Mesenteric fat pad (tissue), 1 donor: ENCODE measurements at places on chromosomes 5 and 9.

- no peak for DNase-seq
Observed at GRCh38 chr9:131867611-131868192, 127.8 kb upstream of the RAPGEF1 start.

GRCh38 chr9:120040896-120041295, 539.1 kb downstream of the CDK5RAP2 start:
- DNase-seq, result no peak

DNA sequence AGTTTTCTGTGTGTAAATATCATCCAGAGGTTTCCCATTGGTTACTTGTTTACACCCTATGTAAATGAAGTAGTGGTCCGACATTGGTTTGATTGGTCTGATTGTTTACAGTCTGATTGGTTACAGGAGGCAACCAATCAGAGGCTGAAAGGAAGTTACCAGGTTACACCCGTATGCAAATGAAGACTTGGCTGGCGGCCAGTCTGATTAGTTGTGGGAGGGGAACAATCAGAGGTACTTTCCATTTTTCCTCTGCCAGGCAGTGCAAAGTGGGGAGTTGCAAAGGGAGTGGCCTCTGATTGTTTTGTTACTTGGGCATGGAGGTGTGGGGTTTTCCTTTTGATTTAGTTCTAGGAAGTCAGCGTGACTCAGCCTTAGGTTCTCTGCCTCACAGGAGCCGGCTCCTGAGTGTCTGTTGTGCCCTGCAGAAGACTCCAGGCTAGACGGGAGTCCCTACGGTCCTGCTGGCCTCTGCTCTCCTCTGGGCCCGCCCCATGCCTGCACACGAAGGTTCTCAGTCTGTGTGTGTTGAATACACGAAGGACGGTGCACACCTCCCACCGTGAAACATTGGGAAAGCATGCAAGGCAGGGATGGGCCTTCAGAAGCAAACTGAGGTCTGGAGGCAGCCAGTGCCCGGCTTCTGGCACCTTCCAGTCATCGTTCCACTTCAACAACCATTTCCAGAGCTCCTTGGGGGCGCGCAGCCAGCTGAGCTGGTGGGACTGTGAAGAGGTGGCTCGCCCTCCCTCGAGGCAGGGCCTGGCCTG, 42.9 kb downstream of the OLFM1 start:
- DNase-seq, result no peak

- DNase-seq, result no peak
Observed at GRCh38 chr5:112119508-112119907, 299.6 kb downstream of the EPB41L4A start.

DNA sequence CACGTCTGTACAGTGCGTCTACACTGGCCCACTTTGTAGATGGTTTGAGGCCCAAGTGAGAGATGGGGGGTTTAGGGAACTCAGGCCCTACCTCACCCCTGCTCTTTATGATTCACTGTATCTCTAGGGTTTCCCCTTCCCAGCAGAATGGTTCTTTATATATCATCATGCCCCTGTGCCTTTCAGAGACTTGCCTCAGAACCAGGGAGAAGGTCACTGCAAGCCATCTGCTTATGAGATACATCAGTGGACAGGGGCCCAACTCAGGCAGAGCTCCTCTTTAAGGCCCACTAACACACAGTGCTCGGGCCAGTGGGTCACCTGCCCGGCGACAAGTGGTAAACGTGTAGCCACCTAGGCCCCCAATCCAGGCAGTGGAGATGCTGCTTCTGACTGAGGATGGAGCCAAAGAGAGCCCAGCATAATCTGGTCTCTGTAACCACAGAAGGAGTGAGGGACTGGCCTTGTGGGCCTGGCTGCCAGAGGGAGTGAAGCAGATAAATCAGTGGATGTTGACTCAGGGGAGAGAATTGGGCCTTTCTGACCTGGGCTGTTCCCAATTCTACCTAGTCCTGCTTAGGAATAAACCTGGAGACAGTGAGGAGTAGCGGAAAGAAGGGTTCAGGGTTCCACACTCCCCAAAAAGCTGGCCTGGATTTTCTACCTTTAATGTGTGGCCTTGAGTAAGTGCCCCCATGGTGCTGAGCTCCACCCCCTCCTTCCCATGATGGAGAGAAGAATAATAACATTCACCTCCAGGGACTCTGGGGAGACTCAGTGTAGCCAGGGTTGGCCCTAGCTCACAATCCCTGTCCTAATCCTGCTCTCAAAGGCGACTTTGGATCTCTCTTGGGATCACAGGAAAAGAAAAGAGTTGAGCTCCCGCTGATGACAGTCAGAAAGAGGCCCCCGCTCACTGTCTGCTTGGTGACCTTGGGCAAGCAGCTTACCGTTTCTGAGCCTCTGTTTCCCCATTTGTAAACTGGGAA, 2.8 kb upstream of the DUSP1 start:
- DNase-seq, result no peak

DNA sequence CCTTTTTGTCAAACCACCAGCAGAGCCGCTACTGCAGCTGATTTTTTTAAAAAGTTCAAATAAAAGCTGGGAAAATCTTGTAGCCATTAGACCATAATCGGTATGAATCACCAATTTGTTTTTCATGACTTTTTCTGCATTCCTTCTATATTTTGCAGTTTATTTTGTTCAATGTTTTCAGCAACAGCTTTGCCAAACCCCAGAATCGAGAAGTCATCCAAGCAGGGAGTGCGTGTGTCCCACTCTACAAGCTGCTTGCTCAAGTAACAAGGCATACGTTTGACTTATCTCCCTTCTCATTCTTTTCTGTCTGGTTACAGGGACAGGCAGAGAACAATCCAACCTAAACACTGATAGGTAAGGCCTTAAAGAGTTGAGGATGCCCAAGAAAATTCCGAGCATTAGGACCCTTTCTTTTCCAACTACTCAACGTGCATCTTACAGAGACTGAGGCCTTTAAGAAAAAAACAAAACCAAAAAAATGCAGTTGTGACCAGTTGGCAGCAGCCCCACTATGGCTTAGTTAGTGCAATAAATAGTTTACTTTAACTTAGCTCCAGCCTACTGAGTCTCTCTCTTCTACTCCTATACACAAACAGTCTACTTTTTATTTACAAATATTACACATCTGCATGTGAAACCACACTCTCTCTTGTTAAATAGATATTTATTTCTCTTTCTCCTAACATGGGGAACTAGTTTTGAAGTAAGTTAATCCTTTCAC, 134.7 kb upstream of the SLIT3 start:
- no peak for DNase-seq

GRCh38 chr5:135158314-135158697, 124.3 kb upstream of the PITX1 start:
- no peak for DNase-seq

- no peak for DNase-seq
Observed at GRCh38 chr5:41181691-41182564, 31.4 kb downstream of the C6 start.

GRCh38 chr5:157959370-157959769, 100.4 kb upstream of the CLINT1 start:
- DNase-seq, result no peak

GRCh38 chr5:367358-368130, 46.0 kb downstream of the AHRR start:
- peak; percentile 78 for DNase-seq

DNA sequence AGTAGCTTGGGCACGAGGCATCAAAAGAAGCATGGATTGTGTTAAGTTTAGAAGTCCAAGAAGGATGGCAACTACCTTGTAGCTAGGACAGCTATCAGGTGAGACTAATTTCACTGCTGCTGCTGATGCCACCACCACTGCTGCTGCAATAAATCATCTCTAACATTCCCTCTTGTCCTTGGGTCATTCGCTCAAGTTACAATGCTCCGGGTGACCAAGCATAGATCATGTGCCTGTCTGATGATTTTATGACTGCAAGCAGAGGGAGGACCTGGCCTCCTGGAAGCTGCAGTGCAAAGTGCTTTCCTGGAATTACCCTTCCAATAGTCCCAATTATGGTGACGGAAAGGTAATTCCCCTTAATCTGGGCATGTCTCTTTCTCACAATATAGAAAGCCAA, 334.4 kb downstream of the PRELID2 start:
- no peak for DNase-seq

GRCh38 chr5:121024416-121025311, 560.6 kb downstream of the PRR16 start:
- no peak for DNase-seq

DNA sequence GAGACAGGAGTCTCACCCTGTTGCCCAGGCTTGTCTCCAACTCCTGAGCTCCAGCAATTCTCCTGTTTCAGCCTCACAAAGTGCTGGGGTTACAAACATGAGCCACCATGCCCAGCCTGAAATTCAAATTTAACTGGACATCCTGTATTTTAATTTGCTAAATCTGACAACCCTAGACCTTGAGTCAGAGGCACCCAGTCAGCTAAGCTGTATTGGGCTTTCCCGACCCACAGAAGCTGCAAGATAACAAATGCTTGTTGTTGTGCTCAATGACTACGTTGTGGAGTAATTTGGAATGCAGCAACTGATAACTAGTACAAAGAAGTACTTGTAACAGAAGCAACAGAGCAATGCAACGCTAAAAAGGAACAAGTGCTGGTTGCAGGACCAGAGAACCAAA, 533.1 kb downstream of the NTRK2 start:
- no peak for DNase-seq

DNA sequence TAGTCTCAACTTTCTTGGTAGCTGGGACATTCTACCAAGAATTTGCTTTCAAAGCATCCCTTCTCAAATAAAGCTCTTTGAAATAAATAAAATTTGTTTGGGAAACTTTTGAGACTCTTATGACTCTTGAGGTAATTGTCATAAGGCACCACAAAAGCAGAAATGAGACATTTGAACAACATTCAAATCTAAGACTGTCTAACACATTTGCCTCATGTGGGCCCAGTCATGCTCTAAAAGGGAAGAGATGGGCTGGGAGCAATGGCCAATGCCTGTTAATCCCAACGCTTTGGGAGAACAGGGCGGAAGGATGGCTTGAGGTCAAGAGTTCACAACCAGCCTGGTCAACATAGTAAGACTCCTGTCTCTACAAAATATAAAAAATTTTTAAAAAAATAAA, 26.4 kb downstream of the SLC31A2 start:
- DNase-seq, result no peak

GRCh38 chr5:115586525-115587146, 15.6 kb downstream of the TICAM2 start:
- DNase-seq, result no peak

GRCh38 chr9:106414042-106414441, 448.9 kb upstream of the ZNF462 start:
- no peak for DNase-seq

- no peak for DNase-seq
Observed at GRCh38 chr9:136178061-136178772, 26.7 kb downstream of the LHX3 start.

DNA sequence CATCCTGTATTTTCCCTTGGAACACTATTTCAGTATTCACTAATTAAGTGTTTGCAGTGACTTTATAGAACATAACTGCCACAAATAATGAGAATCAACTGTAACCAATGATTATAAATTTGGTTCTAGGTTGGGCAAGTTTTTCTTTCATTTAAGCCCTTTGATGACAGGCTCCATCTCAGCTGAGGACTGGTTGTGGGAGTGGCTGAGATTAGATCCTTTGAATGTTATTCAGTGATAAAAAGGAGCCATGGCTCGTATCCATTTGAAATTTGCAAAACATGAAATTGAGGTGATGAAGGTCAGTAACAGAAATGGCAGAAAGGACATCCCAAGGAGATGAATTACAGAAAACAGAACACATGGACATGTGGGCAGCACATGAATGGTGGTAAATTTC, 138.1 kb upstream of the PCA3 start:
- DNase-seq, result no peak

DNA sequence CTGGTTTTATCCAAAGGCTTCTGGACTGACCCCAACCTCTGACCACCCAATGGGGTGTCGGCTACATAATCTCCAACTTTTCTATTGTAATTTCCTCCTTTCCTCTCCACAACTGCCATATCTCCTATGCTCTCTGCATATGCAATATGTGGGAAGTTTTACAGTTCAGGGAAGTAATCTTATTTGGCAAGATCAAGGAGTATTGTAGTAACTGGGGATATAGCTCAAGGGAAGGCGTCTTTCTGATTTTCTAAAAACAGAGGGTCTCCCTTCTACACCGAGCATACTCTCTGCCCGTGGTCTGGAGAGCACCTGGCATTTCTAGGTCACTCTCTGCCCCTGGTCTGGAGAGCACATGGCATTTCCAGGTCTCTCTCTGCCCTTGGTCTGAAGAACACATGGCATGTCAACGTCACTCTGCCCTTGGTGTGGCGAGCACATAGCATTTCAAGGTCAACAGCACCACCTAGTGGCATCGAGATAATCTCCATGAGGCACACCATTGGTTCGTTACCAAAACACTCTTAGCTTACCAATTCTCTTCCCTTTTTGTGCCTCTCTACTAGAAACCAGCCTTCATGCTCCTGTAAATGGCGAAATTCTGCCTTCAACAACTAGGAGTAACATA, 616.4 kb upstream of the NUDT12 start:
- no peak for DNase-seq
